ENCODE measurements at places on chromosomes 2 and 18. TPM values are rescaled to one million over a fixed set of nuclear protein-coding genes. Genes with fewer than 3 reads are reported as not detected.

The FBXO36 gene
- 3.0 TPM for total RNA-seq

The DLX1 gene
- 0.19 TPM for total RNA-seq

The B3GNT7 gene
- 3.9 TPM for total RNA-seq

The SLC4A3 gene
- total RNA-seq: 6.7 TPM

The PTPN4 gene
- total RNA-seq: 45.9 TPM

The INHA gene
- 0.45 TPM for total RNA-seq
